ENCODE measurements at places on chromosomes 1 and 21. TPM values are rescaled to one million over a fixed set of nuclear protein-coding genes. Genes with fewer than 3 reads are reported as not detected.

VTCN1 gene
- total RNA-seq, result not detected

ALX3 gene
- not detected for total RNA-seq

FMO1 gene
- total RNA-seq, result not detected

EDN2 gene
- total RNA-seq, result not detected

CNR2 gene
- not detected for total RNA-seq

LRRIQ3 gene
- total RNA-seq, result 0.26 TPM

SLC50A1 gene
- total RNA-seq, result 21.9 TPM

GNPAT gene
- total RNA-seq, result 39.1 TPM

FTCD gene
- not detected for total RNA-seq

ACBD6 gene
- 61.1 TPM for total RNA-seq

S100A16 gene
- 256 TPM for total RNA-seq

SLC1A7 gene
- 0.13 TPM for total RNA-seq

SERPINC1 gene
- total RNA-seq, result 0.12 TPM

PRELP gene
- 2.7 TPM for total RNA-seq

THEMIS2 gene
- total RNA-seq, result 2.9 TPM

VASH2 gene
- under 0.01 TPM for total RNA-seq

CD244 gene
- not detected for total RNA-seq

SPATA46 gene
- total RNA-seq, result not detected

FLG gene
- not detected for total RNA-seq
